ENCODE measurements at places on chromosomes 1 and 21.

DNA sequence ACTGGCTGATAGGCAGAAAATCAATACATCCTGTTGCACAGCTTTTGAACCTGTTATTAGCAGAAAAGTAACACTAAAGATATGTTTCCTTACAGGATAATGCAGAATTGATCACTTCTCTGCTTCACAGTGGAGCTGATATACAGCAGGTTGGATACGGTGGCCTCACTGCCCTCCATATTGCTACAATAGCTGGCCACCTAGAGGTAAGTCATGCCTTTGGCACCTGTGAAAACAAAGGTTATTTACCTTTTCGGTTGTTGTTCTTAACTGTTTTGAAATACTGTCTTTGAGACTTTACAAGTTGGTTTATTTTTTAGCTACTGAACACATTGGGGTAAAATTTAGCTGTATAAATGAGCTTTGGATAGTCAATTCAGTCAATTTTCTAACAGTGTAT is 36.3 kb downstream of the TNNI3K start:
- no peak for DNase-seq

DNA sequence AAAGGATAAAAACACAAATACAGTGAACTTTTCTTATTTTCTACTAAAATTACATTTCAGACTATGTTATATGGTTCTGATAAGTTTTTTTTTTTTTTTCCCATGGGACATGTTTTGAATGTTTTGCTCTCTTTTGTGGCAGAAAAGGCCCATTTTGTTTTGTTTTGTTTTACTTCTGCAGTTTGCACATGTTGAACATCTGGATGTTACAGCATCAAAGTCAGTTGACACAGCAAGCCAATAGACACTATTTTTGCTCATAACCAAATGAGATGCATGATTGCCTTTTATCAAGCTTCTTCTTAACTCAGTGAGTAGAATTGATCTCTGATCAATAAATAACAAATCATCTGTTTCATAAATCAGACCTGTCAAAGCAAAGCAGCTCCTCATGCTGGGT is 904.2 kb downstream of the ADGRL2 start:
- no peak for DNase-seq

- DNase-seq, result peak; percentile 23
These were observed 345.8 kb downstream of the KIF26B start for GRCh38 chr1:245500546-245500945.

DNA sequence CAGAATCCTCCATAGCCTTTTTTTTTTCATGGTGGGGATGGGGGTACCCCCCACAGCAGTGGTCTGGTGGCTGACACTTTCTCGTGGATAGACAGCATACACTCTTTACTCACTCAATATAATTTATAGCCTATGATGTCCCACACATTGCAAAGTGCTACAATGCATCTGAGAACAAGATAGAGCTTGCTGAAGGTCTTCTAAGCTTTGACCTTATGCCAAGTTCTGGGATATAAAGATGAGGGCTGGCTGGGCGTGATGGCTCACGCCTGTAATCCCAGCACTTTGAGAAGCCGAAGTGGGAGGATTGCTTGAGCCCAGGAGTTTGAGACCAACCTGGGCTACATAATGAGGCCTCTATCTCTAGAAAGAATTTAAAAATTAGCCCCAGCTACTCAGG is 78.0 kb downstream of the MPZL1 start:
- no peak for DNase-seq

GRCh38 chr1:219099307-219099706 is 74.4 kb upstream of the LYPLAL1 start:
- no peak for DNase-seq

DNA sequence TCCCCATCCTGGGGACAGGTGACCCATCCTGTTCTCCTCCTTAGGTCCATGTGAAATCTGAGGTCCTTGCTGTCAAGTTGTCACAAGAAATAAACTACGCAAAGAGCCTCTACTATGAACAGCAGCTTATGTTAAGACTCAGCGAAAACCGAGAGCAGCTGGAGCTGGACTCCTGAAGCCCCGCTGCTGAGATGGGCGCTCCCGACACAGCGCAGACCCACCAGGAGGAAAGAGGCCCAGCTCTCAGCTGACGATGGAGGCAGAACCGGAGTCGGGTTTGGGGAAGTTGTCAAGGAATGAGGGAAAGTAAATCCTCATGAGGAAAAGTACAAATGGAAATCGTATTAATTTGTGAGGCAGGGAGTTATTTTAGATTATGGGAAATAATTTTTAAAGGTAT is 109.2 kb downstream of the DHRS3 start:
- no peak for DNase-seq

All from suppressor macrophage treated with lipopolysaccharide for 1 hour (primary cell).